ENCODE measurements at places on chromosomes 3 and 15.

- DNase-seq, result no peak
These were observed 37.8 kb upstream of the GOLGA6L2 start for GRCh38 chr15:23484870-23485269.

- no peak for DNase-seq
These were observed 8.0 kb downstream of the IP6K2 start for GRCh38 chr3:48709051-48709461.

DNA sequence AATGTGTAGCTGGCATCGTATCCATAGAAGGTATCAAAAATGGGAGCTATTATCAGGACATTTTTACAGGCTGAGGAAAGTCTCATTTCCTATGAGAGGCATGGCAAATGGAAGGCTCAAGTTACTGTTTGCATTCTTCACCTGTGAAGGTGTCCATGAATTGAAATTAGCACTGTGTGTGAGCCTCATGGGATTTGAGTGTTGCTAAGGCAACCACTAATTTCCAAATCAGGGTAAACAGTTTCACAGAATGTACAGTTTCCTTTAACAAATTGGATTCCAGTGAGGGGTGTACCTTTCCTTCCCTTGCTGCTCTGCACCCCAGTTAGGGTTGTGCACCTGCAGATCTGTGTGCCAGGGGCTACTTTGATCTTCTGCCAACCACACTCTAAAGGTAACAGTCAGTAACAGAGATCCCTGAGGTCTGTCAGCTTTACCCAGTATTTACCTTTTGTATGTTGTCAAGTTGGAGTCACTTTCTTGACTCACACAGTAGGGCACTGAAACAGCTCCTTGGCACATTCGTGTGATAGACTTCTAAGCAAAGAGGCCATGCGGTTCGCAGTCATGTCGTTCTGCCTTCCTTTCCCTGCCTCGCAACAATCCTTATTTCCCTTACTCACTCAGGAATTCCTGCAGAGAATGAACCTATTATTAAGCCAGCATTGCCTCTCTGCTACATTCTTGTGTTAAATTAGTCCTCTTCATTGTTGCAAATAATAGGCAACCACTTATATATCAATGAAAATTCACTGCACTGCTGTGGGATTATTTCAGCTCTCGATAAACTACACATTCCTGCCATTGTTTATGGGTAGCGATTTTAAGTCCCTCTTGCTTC lies 129.8 kb upstream of the GBE1 start:
- no peak for DNase-seq

GRCh38 chr3:100606894-100607512 lies 2.4 kb upstream of the ADGRG7 start:
- no peak for DNase-seq

DNA sequence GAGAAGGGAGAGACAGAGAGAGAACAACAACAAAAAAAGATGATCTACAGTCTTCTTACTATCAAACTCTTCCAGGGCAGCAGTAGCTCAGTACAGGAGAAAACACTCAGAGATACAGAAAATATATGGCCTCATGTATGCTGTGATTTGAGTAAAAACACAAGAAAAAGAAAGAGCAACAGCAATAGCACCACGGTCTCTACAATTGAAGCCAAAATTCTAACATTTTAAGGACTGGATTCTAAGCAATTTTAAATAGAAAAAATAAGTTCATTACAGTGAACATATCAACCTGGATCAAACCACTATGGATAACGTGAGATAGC lies 43.5 kb upstream of the ALCAM start:
- DNase-seq, result no peak

DNA sequence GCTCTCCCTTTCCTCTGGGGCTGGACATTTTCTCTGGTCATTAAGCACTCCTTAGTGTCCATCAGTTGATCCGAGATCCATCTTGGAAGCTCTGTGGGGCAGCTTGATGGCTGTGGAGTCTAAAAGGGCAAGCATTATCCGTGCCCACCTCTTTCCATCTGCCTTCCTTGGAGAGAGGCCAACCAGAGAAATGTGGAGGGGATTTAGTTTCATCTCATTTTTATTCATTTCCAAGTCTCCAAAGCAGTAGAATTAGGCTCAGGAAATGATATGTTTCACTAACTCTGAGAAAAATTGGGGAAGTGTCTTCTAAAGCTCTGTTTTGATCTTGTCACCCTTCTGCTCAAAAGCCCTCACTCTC lies 95.9 kb upstream of the KLHL25 start:
- no peak for DNase-seq

Measured in left lung (tissue), 14 donors.